ENCODE measurements at places on chromosomes 12 and 14. TPM values are rescaled to one million over a fixed set of nuclear protein-coding genes. Genes with fewer than 3 reads are reported as not detected.

The SPIC gene
- total RNA-seq, result not detected

GRCh38 chr12:123950476-123951349 lies 21.9 kb downstream of the CCDC92 start:
- no peak for DNase-seq
- H3K27ac ChIP-seq, result no peak overlapping the region
- H3K4me3 ChIP-seq, result no peak overlapping the region
- no peaks in the 10 kb centered on the region for H3K27me3 ChIP-seq
- H3K4me1 ChIP-seq, result no peaks in the 10 kb centered on the region

GRCh38 chr12:128079-128478 lies 61.5 kb downstream of the IQSEC3 start:
- H3K4me3 ChIP-seq, result no peak overlapping the region
- H3K27ac ChIP-seq, result no peak overlapping the region
- H3K4me1 ChIP-seq, result no peaks in the 10 kb centered on the region

The TSPAN8 gene
- 588 TPM for total RNA-seq

The GPATCH2L gene
- 70.4 TPM for total RNA-seq

- H3K27me3 ChIP-seq, result no peaks in the 10 kb centered on the region
- H3K4me1 ChIP-seq, result no peaks in the 10 kb centered on the region
- H3K27ac ChIP-seq, result no peak overlapping the region
Observed at GRCh38 chr12:58384196-58384595, 442.8 kb downstream of the ATP23 start.

The HOXC10 gene
- not detected for total RNA-seq

The C12orf60 gene
- total RNA-seq, result not detected

DNA sequence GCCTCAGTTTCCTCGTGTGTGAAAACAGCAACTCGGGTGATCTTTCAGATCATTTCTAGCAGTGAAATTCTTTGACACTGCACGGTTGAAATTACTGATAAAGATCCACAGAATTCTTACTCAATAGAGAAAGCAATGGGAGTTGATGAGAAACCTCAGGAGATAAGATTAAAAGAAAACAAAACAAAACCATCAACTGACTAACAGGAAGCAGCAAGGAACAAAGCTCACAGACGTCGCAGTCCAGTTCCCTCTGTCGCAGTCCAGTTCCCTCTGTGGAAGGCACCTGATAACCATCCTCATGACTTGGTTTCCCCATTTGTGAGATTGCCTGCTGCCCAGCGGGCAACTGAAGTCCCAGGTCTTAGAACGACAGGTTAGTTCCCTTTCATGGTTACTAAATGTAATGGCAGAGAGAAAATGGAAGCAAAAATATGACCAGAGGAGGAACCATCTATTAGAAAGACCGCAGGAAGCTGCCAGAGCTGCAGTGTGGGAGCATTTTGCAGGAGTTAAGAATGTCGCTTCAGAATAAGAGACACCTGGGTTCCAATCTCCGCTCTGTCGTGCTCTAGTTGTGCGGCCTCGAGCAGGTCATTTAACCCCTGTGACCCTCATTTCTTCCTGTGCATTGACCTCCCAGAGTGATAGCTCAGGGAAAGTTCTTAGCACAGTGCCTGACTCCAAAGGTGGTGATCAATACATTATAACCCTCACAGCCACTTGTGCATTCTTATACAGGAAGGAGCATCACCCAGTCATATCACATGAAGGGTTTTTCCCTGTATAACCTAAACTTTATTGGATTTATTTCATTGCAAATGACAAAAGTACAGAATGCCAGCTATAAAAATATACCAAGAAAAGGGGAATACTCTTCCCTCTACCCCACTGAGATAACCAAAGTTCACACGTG lies 5.1 kb upstream of the MED13L start:
- no peaks in the 10 kb centered on the region for H3K27me3 ChIP-seq
- no peaks in the 10 kb centered on the region for H3K36me3 ChIP-seq
- H3K4me1 ChIP-seq, result no peaks in the 10 kb centered on the region
- no peak overlapping the region for H3K27ac ChIP-seq
- DNase-seq, result no peak
- peak overlapping the region; percentile 7 for H3K4me3 ChIP-seq

GRCh38 chr14:53391156-53391555 lies 238.0 kb upstream of the DDHD1 start:
- H3K4me3 ChIP-seq, result no peak overlapping the region
- no peak overlapping the region for H3K27ac ChIP-seq
- no peak for DNase-seq
- no peaks in the 10 kb centered on the region for H3K27me3 ChIP-seq
- H3K4me1 ChIP-seq, result no peaks in the 10 kb centered on the region
- H3K36me3 ChIP-seq, result no peaks in the 10 kb centered on the region

- DNase-seq, result no peak
- H3K4me3 ChIP-seq, result no peak overlapping the region
- peak overlapping the region; percentile 32 for H3K27ac ChIP-seq
- no peaks in the 10 kb centered on the region for H3K36me3 ChIP-seq
Observed at GRCh38 chr14:35333264-35333730, 41.1 kb downstream of the PSMA6 start.

The IRF2BPL gene
- 20.6 TPM for total RNA-seq

GRCh38 chr12:111166779-111167540 lies 201.9 kb downstream of the PHETA1 start:
- DNase-seq, result no peak
- H3K27me3 ChIP-seq, result no peaks in the 10 kb centered on the region
- no peaks in the 10 kb centered on the region for H3K36me3 ChIP-seq

- H3K4me3 ChIP-seq, result no peak overlapping the region
- H3K36me3 ChIP-seq, result no peaks in the 10 kb centered on the region
- no peaks in the 10 kb centered on the region for H3K27me3 ChIP-seq
- DNase-seq, result peak; percentile 55
- no peak overlapping the region for H3K27ac ChIP-seq
Observed at GRCh38 chr12:98698603-98699463, 53.7 kb downstream of the APAF1 start.

- no peak overlapping the region for H3K4me3 ChIP-seq
- H3K27ac ChIP-seq, result no peak overlapping the region
- no peaks in the 10 kb centered on the region for H3K36me3 ChIP-seq
- DNase-seq, result no peak
- H3K4me1 ChIP-seq, result no peaks in the 10 kb centered on the region
- H3K27me3 ChIP-seq, result no peaks in the 10 kb centered on the region
Observed at GRCh38 chr12:64749461-64750200, 9.6 kb downstream of the GNS start.

The KRT78 gene
- total RNA-seq, result not detected

GRCh38 chr12:5442251-5443006 lies 10.5 kb downstream of the NTF3 start:
- DNase-seq, result no peak
- H3K27me3 ChIP-seq, result no peaks in the 10 kb centered on the region
- H3K36me3 ChIP-seq, result no peaks in the 10 kb centered on the region
- H3K27ac ChIP-seq, result no peak overlapping the region
- H3K4me3 ChIP-seq, result no peak overlapping the region

DNA sequence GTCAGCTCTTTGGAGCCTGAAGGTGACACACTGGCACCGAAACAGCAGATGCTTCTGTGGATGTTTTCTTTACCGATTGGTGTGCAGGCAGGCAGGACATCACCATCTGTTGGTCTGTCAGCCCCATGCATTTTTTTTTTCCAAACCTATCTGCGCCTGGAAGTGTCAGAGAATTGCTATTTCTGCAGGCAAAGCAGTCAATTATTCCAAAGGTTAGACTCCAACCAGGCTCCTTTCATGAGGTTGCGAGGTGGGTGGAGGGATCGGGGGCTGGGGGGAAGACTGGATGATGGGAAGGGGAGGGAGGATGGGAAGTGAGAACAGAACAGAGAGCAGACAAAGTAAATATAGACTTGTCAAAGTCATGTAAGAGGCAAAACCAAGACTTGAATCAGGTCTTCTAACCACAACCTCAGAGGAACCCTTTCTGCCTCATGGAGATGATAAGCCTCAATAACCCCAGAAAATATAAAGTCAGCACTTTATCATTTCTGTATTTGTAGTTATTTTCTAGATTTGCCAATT lies 117.7 kb downstream of the OTOGL start:
- H3K27ac ChIP-seq, result no peak overlapping the region
- no peaks in the 10 kb centered on the region for H3K36me3 ChIP-seq
- H3K4me1 ChIP-seq, result no peaks in the 10 kb centered on the region
- no peak for DNase-seq
- H3K4me3 ChIP-seq, result no peak overlapping the region

The VRTN gene
- not detected for total RNA-seq

DNA sequence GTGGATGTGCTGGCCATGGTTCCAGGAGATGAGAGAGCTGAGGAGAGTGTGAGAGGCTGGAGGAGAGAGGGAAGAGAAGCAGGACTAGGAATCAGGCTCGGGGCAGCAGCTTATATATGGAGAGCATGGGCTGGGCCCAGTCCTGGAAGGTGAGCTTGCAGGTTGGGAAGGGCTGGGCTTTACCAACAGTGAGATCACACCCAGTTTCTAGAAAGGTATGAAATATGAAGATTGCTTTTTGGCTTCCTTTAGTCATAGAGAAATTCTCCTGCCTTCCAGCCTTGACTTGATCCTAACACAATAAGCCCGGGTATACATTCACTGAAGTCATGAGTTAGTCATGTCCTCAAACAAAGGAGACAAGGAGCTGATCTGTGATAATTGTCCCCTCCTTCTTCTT lies at the start of gene KRT6A:
KRT6A (minus strand) TSS at position 86 of the 400 bp plus-strand sequence; CDS start at position 17, 69 bp downstream.
- no peak within 1 kb of the TSS for H3K4me3 ChIP-seq
- H3K27ac ChIP-seq, result no peak within 1 kb of the TSS
- no peak for DNase-seq

GRCh38 chr12:15728118-15728598 lies 61.0 kb downstream of the EPS8 start:
- H3K36me3 ChIP-seq, result no peaks in the 10 kb centered on the region
- H3K27me3 ChIP-seq, result no peaks in the 10 kb centered on the region
- no peak for DNase-seq
- H3K4me1 ChIP-seq, result peaks cover 5% of the 10 kb centered on the region

- H3K4me3 ChIP-seq, result no peak overlapping the region
- DNase-seq, result no peak
- no peaks in the 10 kb centered on the region for H3K27me3 ChIP-seq
- no peaks in the 10 kb centered on the region for H3K36me3 ChIP-seq
- H3K27ac ChIP-seq, result no peak overlapping the region
Observed at GRCh38 chr14:58987591-58987990, 200.9 kb upstream of the DAAM1 start.

DNA sequence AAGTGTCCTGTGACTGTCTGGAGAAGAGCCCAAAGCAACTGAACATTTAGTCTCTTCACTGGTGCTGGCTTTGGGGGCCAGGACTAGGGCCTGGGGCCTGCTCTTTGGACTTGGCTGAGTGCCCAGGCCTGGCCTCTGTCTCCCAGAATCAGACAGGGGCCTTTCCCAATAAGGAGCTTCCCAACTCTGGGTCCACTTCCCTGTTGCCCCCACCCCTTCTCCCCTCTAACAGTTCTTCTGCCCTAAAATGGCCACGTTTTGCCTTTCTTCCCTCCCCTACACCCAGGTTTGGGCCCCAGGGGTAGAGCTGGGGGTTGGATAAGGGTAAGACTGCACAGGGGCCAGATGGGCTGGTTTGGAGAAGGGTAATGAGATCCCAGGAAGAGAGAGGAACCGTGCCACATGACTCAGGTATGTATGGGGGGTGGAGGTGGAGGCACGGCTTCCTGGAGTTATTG lies 10.0 kb upstream of the ITGA5 start:
- no peaks in the 10 kb centered on the region for H3K27me3 ChIP-seq
- H3K36me3 ChIP-seq, result no peaks in the 10 kb centered on the region
- peaks cover 28% of the 10 kb centered on the region for H3K4me1 ChIP-seq
- DNase-seq, result no peak

- H3K27ac ChIP-seq, result no peak overlapping the region
- H3K4me1 ChIP-seq, result no peaks in the 10 kb centered on the region
- H3K27me3 ChIP-seq, result no peaks in the 10 kb centered on the region
- no peak for DNase-seq
Observed at GRCh38 chr12:38921025-38921677, 15.8 kb upstream of the CPNE8 start.

The NPFF gene
- not detected for total RNA-seq

GRCh38 chr12:94795520-94795919 lies 145.2 kb upstream of the TMCC3 start:
- H3K4me3 ChIP-seq, result no peak overlapping the region
- no peak for DNase-seq
- no peak overlapping the region for H3K27ac ChIP-seq
- no peaks in the 10 kb centered on the region for H3K27me3 ChIP-seq
- no peaks in the 10 kb centered on the region for H3K36me3 ChIP-seq
- H3K4me1 ChIP-seq, result no peaks in the 10 kb centered on the region

- peak; percentile 68 for DNase-seq
- H3K27me3 ChIP-seq, result no peaks in the 10 kb centered on the region
- no peak overlapping the region for H3K27ac ChIP-seq
Observed at GRCh38 chr12:93766796-93767523, 89.8 kb downstream of the CRADD start.

The ANO4 gene
- not detected for total RNA-seq

DNA sequence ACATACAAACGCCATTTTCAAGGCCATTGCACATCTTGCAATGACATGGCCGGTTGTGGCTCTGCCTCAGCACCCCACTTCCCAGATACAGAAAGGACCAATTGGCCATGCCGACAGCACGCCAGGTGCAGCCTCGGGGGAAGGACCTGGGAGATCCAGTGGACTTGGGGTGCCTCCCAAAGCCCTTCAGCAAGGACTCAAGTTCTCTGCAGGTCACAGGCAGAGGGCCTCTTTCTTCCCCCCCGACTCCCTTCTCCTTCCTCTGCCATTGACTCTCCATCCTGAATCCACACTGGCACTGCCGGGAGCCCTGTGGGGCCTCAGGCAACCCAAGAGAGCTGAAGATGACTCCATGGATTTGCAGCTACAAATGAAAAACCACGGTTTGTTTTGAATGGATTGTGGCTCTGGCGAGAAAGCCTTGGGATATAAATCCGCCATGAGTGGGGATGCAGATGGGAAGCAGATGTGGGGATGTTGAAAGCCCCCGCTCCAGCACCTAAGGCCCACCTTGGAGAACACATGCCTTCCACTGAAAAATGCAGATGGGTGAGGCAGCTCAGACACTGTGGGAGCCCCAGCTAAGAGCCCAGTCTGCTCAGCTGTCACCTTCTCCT lies 35.1 kb upstream of the LTBP2 start:
- no peak overlapping the region for H3K4me3 ChIP-seq
- no peak overlapping the region for H3K27ac ChIP-seq
- no peaks in the 10 kb centered on the region for H3K27me3 ChIP-seq
- no peaks in the 10 kb centered on the region for H3K4me1 ChIP-seq

GRCh38 chr12:89154743-89155499 lies 197.4 kb downstream of the DUSP6 start:
- H3K36me3 ChIP-seq, result no peaks in the 10 kb centered on the region
- DNase-seq, result no peak
- no peak overlapping the region for H3K4me3 ChIP-seq

The KLHL33 gene
- total RNA-seq, result not detected

- H3K4me1 ChIP-seq, result no peaks in the 10 kb centered on the region
- H3K4me3 ChIP-seq, result no peak overlapping the region
- H3K27ac ChIP-seq, result no peak overlapping the region
- H3K27me3 ChIP-seq, result no peaks in the 10 kb centered on the region
- DNase-seq, result no peak
Observed at GRCh38 chr14:92998946-92999345, 76.0 kb downstream of the CHGA start.

The AQP2 gene
- not detected for total RNA-seq
